Activated T-helper 2 cell treated with anti-CD3 and anti-CD28 coated beads, Interferon-gamma antibody, Interleukin-2, Interleukin-4, amounts not matched to agents 10 μg/mL and 5 μg/mL and 100 μg/mL, durations not matched to agents 14 hours and 24 hours and 36 hours (primary cell): ENCODE measurements at places on chromosomes 7 and 10. TPM values are rescaled to one million over a fixed set of nuclear protein-coding genes. Genes with fewer than 3 reads are reported as not detected.

Gene GNAT3
- not detected in 2 replicates for total RNA-seq

DNA sequence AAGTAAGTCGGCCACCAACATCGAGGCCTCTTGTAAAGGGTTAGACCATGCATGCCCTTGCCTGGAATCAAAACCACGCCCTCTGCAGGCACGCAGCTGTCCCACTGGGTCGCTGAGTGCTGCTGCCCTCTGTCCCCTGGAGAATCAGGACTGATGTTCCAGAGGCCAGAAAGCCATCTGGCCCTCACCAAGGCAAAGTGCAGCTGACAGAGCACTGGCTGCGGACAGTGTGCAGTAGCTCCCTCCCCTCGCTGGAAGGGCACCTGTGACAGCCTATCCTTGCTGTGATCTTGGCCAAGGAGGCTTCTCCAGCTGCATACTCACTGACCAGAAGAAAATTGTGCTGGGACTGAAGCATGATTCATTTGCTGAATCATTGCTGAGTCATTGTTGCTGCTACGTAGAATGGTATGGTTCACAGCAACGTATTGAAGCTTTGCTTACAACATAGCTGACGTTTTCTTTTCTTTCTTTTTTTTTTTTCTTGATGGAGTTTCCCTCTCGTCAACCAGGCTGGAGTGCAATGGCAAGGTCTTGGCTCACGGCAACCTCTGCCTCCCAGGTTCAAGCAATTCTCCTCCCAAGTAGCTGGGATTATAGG, 30.4 kb downstream of the DDC start:
- DNase-seq, result no peak

Gene BICC1
- 0.11 and 0.21 TPM in 2 replicates for total RNA-seq

DNA sequence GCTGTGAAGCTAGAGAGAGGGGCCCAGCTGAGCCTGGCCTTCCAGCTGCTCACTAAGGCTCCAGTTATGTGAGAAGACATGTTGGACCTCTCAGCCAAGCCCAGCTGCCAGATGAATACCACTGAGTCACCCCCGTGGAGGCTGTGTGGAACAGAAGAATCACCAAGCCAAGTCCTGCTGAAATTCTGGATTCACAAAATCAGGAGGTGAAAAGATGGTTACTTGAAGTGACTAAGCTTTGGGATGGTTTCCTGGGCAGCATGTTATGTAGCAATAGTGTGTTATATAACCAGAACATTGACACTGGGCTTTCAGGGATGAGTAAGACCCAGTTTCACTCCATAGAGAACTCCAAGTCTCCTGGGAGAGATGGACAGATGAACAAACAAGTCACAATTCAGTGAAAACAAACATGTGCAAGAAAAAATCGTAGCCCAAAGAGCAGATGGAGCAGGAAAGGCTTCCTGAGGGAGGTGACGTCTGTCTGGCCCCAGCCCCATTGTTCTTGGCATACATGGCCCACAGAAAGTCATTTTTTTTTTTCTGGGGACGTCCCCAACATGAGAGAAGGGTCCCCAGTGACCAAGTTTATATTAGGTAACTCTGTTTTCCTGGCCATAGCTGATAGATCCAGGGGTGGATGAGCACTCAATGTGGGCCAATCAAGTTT, 64.1 kb upstream of the PDZD8 start:
- DNase-seq, result no peak

DNA sequence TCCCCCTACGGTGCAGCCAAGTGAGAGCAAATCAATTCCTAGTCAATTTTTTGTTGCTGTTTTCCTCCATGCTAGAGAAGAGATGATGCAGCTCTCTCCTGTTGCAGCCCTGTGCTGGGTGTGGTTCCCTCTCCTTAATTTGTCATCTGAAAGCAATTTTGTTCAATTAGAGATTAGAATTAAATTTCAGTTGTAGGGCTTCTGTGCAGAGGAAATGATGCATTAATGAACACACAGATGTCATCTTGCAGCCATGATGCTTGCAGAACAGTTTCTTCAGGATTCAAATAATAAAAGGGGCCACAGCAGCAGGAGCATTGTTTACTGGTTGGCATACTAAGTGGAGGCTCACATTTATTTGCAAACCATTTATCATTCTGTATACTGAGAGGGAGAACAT, 266.0 kb downstream of the AUTS2 start:
- no peak for DNase-seq

DNA sequence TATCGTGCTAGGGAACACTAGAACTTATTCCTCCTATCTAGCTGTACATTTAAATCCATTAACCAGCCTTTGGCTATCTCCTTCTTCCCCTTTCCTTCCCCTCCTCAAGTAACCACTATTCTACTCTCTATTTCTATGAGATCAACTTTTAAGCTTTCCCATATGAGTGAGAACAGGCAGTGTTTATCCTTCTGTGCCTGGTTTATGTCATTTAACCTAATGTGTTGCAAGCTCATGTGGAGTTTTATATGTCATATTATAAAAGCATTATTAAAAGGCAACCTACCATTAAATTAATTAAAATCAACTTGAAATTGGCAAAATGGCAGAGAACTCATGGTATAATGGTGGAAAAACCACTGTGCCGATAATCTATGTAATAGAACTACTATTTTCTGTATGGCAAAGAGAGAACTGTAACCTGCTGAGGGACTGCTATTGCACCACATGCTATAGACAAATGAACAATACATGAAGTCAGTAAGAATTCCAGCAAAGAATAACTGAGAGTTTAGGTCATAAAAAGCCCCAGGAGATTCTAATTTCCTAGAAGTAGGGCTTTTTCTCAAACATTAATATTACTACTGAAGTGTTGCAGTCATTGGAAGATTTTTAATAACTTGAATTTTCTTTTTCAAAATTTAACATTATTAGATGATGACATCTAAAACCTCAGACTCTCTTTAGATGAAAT, 81.8 kb downstream of the LRRN3 start:
- no peak for DNase-seq

DNA sequence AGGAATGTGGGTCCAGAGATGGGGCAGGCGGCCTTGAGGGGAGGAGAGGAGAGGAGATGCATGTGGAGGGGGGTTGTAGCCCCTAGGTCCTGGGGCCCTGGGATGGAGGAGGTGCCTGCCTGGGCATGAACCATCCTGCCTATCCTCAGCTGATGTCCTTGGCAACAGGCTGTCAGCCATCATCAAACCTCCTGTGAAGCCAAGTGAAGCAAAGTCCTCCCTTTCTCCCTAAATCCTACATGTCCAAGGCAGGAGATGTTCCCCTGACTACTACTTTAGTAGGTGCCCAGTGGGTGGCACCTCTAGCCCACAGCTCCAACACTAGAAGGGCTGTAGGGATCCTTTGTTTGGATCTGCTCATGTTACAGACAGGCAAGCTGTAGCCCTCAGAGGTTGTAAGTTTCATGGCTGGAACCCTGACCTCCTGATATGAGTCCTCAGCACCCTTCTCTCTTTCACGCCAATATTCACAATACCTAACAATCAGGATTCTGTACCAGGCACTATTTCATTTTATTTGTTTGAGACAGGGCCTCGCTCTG, 66.6 kb upstream of the SYPL1 start:
- no peak for DNase-seq

DNA sequence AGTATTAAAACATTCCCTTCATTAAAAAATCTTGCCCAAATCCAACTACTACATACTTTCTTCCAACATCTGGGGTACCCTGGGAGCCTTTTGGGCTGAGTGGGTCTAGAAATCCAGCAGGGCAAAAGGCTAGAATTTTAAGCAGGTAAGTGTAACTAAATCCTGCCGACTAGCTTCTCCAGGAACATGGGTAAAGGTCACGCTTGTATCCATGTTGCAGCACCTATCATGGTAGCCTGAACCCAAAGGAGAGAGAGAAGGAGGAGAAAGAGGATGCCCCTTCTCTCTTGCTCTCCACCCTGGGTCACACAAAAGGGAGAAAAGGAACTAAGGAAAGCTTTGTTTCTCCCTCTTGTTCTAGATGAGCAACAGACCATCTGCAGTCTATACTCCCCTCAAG, 53.3 kb downstream of the ZNF680 start:
- DNase-seq, result no peak

- no peak for DNase-seq
Observed at GRCh38 chr10:7662522-7662921, 4.2 kb downstream of the ITIH5 start.
